ENCODE measurements at places on chromosomes 7 and 10. TPM values are rescaled to one million over a fixed set of nuclear protein-coding genes. Genes with fewer than 3 reads are reported as not detected.

SORCS3 gene
- total RNA-seq = not detected

- DNase-seq = no peak
These were observed 19.7 kb upstream of the CCSER2 start for GRCh38 chr10:84308481-84309304.

NUTM2D gene
- total RNA-seq = 2.3 TPM

AFAP1L2 gene
- total RNA-seq = 18.8 TPM

DNA sequence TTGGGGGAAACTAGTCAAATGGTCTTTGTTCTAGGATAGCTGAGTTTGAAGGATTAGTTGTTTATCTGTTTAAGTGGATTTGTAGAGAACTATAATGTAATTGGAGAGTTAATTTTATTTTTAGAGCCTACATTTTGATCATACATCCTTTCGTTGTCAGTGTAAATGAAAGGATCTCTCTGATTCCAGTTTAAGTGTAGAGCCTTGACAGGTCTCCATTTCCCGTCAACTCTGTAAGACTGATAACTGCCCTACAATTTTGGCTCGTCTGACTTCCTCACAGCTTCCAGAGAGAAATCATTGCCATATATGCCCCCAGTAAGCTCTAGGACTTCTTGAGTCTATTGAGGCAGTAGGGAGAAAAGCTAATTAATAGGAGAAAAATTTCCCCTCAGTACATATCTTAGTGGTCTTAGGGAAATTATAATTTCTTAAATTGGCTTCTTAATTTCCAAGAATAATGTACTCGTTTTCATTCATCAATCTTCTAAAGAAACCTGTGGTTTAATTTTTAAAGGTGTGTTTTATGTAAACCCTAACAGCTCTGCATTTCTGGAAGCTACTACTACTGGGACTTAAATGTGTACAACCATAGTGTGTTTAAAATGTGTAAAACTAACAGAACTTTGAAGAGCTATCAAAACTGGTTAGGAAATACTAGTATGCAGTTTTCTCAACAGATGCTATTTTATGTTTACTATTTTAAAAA is 3.8 kb downstream of the KMT2E start:
- DNase-seq = no peak

DNA sequence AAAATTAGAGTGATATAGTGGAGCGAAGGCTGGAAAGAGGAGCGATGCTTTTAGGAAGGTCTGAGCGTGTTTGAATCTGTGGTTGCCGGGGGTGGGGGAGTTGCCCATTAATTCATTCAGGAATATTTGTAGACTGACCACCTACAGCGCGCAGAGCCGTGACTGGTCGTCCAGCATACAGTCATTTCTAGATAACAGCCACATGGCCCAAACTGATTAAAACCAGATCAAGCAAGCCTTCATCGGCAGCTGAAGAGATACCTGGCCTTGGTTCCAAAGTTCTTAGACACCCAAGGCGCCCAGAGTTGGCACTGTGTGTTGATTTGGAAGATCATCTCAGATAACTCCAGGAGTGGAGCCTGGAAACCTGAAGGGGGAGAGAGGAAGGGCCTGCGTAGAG is 1.7 kb downstream of the PROSER2 start:
- DNase-seq = peak; percentile 35

DNA sequence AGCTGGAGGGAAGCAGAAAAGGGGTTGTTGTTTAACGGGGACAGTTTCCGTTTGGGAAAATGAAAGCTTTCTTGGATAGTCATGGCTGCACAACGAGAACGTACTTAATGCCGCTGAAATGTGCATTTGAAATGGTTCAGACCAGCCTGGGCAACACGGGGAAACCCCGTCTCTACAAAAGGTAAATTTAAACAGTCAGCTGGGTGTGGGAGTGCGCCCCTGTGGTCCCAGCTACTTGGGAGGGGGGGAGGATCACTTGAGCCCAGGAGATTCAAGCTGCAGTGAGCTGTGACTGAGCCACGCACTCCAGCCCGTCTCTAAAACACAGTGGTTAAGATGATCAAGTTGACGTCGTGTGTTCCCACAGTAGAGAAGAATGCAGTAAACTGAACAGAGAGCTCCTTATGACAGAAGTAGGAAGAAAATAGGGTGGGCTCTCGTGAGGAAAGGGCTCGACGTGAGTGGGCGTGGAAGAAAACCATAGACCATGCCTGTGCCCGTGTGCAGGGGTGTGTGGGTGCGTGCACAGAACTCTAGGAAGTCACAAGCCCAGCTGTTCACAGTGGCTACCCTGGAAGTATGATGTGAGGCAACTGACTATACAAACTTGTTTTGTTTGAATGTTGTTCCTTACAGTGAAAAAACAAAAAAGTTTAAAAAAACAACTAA is 4.1 kb upstream of the FUOM start:
- DNase-seq = no peak

CASP2 gene
- total RNA-seq = 14.5 TPM

GLI3 gene
- total RNA-seq = 10.0 TPM

All from omental fat pad (tissue), 4 donors.